ENCODE measurements at places on chromosomes 6 and 20.

GRCh38 chr20:13277663-13278295 lies 56.7 kb downstream of the ISM1 start:
- no peak for DNase-seq

GRCh38 chr6:149856256-149856994 lies 7.7 kb downstream of the LRP11 start:
- no peak for DNase-seq

GRCh38 chr20:24851346-24852019 lies 97.6 kb upstream of the CST7 start:
- no peak for DNase-seq

GRCh38 chr6:70221715-70222438 lies 81.0 kb downstream of the COL9A1 start:
- DNase-seq, result no peak

- DNase-seq, result no peak
These were observed 278.8 kb upstream of the IMPG1 start for GRCh38 chr6:76351275-76351674.

- no peak for DNase-seq
These were observed 1.5 kb upstream of the ARID1B start for GRCh38 chr6:156775717-156776116.

DNA sequence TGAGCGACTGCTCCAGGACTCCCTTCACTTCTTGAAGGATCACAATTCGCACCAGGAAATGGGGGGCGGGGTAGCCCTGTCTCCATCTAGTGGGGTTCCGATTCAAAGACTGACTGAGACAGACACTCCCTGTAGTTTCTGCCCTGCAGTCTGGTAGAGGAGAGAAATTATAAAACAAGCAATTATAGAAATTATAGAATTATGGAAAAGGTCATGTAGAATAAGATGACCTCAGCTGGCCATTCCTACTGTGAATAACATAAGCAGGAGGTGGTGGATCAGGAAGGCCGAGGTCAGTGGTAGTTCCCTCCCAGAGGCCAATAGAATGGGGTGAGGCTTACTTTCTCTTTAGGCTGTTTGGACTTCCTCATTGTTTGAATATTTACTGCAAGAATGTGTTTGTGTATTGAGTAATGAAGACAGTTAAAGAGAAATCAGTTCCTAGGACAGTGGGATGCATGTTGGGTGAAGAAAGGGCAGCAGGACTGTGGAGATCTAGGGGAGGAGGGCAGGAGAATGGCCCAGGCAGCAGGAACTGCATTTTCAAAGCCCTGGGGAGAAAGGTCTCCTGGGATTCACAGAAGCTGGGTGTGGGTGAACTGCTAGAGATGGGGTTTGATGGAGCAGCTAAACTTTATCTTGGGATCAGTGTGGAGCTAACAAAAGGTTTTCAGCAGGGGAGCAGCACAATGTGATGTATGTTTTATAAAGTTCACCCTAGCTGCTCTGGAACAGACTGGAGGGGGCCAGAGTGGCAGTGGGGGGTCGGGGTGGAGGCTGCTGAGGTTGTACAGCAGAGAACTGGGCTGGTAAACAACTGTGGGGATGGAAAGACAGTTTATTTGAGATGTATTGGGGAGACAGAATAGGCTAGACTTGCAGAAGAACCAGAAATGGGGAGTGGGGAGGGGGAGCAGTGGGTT lies 2.1 kb downstream of the ZNF341 start:
- DNase-seq, result no peak

GRCh38 chr6:35945650-35946025 lies 24.7 kb upstream of the SRPK1 start:
- no peak for DNase-seq

DNA sequence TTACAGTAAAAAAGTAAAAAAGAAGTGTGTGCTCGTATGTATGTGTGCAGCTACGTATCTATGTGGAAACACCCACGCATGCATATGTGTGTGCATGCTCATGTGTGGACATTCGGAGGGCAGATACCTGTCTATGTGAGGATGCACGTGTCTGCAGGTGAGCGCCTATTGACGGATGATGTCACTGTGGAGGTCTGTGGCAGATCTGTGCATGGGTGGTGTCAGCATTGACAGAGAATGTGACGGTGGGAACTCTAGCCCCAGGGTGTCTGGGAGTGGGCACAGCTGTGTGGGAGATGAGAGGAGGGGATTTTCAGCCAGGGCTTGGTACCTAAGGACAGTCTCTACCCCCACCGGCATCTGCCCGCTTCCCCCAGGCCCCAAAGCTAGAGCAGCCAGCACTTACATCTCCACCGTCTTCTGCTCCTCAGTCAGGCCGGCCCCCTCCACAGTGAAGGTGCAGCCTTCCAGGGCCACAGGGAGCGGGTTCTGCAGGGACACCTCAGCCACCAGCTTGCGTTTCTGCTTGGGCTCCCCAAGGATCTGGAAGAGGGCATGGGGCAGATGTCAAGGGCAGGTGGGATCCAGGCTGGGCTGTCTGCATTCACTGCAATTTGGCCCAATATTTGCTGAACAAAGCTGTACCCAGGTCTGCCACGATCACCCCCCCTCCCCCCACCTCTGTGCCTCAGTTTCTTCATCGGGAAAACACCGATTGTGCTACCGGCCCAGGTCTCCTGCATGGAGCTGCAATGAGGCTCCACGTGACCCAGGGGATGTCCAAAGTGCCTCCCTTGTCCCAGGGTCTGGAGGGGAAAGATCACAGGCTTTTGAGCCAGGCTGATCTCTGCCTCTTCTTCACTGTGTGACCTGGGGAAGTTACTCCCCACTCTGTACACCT lies 34.1 kb downstream of the TGM2 start:
- no peak for DNase-seq

DNA sequence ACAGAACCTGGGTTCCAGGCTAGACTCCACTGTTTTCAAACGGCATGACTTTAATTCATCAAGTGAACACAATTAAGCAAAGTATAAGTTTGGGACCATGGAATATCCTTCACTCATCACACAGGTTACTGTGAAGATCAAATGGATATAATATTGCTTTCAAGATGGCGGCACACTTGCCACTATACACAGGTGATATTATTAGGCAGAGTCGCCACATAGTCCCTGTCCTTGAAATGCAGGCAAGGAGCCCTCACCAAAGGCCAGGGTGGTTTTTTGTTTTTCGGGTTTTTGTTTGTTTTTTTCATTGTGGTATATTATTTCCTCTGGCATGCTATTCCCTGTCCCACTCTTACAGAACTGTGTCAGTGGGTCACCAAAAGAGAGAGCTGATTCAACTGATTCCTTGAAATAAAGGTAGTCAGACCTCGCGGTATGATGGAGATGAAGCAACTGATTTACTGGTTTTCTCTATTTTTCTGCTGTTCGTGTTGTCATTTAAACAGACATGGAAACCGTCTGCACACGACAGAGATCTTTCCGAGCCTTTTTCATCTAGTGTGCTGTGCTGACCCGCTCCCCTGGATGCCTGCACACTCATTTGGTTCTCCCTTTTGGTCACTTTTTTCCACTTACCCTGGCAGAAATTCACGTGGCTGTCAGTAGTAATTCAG lies 29.7 kb downstream of the MYB start:
- DNase-seq, result no peak
